ENCODE measurements at places on chromosomes 5 and 9.
A peak's percentile ranks its signal among the peaks of the same experiment; 100 is the strongest.

- DNase-seq, result no peak
These were observed 992 bp downstream of the SPACA9 start for GRCh38 chr9:132879457-132880323.

DNA sequence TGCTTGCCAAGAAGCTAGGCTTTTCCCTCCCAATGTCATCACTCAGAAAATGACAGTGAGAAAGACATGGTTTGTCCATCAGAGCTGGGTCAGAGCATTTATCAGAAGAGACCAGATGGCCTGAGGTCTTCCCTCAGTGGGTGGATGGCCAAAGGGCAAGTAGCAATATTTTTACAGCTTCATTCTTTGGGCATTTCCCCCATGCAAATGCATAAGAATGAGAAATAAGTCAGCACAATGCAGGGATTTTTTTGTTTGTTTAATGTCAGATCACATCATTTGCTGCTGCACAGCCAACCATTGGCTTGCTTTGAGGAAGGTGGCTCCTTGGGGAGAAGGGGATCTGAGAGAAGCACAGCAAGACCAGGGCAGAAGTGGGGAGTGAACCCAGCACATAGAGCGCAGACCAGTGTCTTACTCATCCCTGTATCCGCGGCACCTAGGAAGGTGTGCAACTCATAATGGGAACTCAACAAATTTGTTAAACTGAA is 209.6 kb downstream of the SEMA6A start:
- no peak for DNase-seq

- no peak for DNase-seq
These were observed 404.8 kb downstream of the TLR4 start for GRCh38 chr9:118108971-118109370.

- DNase-seq, result no peak
These were observed 269.9 kb upstream of the PAPPA start for GRCh38 chr9:115883467-115884329.

DNA sequence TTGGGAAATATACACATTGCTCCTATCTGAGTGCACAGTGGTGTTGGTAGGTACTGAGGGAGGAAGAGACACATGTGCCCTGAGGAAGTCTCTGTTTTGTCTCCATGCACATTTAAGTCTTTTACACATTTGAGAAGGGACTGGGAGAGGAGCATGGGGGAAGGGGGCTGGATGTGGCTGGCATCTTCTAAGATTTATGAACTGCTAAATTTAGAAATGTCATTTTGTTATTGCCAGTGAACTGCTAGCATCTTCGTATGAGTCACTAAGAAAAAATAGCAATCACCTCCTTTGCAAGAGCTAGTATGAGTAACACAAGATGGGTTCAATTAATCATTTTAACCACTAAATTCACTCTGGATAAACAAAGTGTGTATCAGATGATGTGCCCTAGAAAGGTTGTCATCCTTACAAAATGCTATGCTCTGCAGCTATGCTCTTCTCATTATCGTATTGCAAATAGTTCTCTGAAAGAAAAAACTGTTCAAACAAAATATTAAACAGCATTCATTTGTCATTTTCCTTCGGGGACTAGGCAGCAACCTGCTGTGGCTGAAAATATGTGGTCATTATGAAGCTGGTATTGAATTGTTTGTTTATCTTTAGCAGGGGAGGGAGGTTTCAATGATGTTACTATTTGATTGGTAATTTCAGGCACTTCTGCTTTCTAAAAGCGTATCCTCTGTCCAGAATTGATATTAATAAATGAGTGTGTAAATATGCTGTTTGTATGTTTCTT is 236.5 kb downstream of the DMRTA1 start:
- DNase-seq, result peak; percentile 66

GRCh38 chr9:112360047-112360804 is 19.7 kb upstream of the HSDL2 start:
- no peak for DNase-seq

DNA sequence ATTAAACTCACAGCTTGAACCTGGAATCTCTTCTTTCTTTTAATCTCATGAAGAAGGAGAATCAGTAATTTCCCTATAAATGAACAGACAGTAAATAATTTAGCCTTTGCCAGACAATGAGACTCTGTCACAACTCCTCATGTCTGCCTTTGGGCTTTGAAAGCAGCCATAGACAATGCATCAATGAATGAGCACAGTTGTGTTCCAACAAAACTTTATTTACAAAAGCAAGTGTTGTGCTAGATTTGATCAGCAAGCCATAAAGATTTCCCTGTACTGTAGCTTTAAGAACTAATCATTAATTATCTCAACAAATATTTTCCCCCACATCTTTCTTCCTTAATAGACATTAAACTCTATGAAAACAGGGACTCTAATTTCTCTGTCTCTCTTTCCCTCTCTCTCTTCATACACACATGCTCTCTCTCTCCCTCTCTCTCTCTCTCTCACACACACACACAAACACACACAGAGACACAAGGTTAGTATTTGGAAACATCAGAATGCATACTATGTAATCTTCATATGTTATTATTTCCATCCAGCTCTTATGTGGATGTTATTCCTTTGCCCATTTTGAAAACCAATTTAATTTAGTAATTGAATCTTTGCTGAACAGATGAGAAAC is 1209.8 kb upstream of the CDH6 start:
- no peak for DNase-seq

GRCh38 chr9:100351508-100351907 is 1.2 kb downstream of the TEX10 start:
- no peak for DNase-seq

DNA sequence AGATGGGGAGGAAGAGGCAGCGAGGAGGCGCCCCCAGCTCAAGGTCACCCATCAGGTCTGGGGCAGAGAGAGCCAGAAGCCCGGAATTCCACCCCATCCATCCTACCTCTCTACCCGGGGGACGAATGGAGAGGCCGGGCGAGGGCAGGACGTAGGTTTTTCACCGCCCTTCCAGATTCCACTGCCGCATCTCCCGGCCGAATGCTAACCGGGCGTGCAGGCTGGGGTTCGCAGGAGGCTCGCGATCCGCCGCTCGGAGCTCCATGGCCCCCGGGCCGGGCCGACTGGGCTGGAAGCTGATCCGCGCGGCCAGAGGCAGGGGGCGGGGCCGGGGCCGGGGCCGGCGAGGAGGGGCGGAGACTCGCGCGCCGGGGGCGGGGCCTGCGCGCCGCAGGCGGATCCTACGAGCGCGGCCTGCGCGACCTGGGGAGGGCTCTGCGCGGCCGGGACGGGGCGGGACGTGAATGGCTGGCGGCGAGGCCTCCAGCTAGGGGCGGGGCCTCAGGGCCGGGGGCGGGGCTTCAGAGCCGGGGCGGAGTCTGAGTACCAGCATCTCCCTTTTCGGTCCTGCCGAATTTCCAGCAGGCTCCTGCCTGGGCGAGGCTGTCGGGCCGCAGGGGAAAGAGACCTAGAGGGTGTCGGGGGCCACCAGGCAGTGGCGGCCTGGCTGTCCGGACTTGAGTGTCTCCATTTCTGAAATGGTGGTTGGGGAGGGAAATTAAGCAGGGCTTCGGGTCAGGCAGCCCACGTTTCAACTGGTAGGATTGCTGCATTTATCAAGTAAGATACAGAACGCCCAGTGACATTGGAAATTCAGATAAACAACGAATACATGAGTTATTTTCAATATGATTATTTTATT is at the start of gene ST6GALNAC4:
Gene ST6GALNAC4 (minus strand): TSS at position 322 of the 862 bp plus-strand sequence. CDS start 622 bp downstream, outside the sequence.
- DNase-seq, result peak; percentile 61
